ENCODE measurements at places on chromosomes 1 and 21.

DNA sequence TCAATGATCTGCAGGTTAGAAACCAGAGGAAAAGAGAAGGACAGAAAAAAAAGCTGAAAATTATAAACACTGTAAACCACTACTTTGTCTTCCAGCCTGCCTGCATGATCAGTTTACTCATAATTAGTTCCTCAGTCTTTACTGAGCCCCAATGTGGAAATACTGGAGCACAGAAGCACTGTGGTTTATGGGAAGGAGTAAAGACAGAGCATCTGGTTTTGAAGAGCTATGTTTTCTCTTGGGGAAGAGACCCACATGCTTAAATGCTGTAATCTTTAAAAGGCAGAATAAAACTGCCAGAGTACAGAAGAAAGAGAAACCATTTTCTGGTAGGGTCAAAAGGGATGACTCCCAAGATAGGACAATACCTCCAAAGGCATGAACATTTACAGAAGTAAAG is 159.0 kb upstream of the ZNHIT6 start:
- DNase-seq: no peak

DNA sequence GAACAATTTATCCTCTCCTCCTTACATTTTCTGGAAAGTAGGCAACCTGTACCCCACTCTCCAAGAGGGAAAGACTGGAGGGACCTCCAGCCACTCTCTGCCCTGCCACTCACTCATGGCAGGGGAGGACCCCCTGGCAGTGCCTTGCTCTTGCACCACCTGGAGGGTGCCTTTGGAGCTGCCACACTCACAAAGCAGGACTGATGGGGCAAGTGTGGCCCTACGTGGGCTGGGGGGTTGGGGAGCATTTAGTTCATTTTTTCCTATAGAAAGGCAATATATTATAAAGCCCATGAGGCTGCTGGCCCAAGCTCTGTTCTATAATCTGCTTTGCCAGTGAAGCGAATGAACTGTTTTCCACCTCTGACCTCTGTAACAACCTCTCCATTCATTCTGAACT is 50.3 kb downstream of the GPR161 start:
- no peak for DNase-seq

DNA sequence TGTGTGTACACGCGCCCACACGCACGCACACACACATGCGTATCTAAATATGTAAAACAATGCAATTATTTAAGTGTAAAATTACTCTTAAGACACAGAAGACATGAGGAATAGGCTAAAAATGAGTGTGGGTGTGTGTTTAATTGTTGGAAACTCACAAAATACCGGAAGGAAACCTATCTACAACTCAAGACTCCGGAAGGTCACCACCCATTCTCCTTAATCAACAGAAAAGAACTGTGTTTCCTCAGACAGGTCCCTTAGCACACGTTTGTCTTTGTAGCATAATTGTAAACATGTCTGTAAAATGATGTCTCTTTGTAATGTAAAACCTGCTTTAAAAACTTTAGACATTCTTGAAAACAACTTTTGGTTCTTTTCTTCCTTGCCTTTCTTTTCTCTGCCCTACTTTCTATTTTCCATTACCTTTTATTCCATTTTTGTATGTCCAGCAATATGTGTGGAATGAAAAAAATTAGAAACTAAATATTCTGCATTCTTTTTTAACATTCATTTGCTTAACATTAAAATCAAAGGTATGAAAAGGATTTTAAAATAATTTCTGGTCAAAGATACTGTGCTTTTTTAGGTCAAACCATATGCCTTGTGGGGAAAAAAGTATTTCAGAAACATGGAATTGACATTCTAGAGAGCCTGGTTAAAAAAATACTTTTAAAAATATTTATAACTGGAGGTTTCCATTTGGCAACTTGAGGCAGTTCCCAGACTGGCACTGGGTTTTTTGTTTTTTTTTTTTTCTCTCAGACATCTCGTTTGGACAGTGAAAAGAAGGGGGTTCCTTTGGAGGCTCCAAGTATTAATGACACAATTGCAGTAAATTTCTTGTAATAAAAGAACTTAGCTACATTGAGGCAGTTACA is 46.2 kb downstream of the ATP5PF start:
- no peak for DNase-seq

GRCh38 chr1:62281922-62282555 is 37.2 kb downstream of the KANK4 start:
- DNase-seq: no peak

- no peak for DNase-seq
Measured at GRCh38 chr1:41331546-41331917, 29.7 kb upstream of the FOXO6 start.

DNA sequence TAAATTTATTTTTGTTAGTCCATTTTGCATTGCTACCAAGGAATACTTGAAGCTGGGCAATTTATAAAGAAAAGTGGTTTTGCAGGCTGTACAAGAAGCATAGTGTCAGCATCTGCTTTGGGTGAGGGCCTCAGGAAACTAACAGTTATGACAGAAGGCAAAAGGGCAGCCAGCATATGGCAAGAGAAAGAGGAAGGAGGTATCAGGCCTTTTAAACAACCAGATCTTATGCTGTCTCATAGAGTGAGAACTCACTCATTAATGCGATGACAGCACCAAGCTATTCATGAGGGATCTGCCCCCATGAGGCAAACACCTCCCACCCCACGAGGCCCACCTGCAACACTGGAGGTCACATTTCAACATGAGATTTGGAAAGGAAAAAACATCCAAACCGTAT is 898.4 kb downstream of the KCNT2 start:
- no peak for DNase-seq

All from activated CD4-positive, CD25-positive, alpha-beta regulatory T cell (primary cell).